GM12892 (cell line): ENCODE measurements at places on chromosomes 6 and 20.

DNA sequence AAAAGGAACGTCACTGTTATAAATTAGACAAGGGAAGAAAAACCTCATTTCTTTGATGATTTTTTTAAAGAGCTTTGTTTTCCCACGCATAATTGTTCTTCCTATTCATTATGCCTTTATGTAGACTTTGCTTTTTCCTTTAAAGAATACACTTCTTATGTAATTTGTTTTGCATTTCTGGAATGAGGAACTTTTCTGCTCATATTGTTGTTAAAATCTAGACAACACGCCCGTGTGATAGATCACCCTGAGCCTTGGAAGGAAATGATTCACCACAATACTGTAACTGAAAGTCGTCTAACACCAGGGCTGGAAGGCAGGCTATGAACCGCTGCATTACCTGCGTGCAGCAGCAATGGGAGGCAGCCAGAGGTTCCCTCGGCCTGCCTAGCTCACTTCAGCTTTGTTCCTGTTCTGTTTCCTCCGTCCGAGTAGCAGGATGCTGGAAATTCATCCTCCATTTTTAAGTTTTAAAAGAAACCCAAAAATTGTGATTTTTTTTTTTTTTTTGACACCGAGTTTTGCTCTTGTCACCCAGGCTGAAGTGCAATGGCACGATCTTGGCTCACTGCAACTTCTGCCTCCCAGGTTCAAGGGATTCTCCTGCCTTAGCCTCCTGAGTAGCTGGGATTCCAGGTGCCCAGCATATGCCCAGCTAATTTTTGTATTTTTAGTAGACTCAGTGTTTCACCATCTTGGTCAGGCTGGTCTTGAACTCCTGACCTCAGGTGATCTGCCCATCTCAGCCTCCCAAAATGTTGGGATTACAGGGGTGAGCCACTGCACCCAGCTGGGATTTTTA, 49.6 kb upstream of the ZNF217 start:
- peak; percentile 69 for DNase-seq

GRCh38 chr6:108291091-108291490, 3.8 kb upstream of the AFG1L start:
- no peak for DNase-seq

- DNase-seq, result no peak
These were observed 276.8 kb downstream of the NRN1 start for GRCh38 chr6:5729813-5730517.

DNA sequence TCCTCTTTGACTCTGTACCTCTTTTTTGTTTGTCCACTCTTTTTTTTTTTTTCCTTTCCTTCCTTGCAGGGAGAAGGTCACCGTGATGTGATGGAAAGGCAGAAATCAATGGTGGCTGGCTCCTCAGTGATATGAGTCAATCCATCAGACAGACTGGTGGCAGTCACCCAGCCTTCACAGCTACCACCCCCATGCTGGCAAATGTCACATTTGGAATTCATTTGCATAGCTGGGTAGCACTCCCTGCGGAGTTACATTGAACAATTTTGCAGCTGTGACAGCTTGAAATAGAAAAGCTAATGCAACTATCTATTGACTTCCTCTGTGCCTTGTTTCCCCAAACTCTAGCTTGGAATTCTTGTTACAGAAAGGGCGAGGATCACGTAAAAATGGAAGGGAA, 668.4 kb downstream of the C6orf118 start:
- DNase-seq, result no peak

DNA sequence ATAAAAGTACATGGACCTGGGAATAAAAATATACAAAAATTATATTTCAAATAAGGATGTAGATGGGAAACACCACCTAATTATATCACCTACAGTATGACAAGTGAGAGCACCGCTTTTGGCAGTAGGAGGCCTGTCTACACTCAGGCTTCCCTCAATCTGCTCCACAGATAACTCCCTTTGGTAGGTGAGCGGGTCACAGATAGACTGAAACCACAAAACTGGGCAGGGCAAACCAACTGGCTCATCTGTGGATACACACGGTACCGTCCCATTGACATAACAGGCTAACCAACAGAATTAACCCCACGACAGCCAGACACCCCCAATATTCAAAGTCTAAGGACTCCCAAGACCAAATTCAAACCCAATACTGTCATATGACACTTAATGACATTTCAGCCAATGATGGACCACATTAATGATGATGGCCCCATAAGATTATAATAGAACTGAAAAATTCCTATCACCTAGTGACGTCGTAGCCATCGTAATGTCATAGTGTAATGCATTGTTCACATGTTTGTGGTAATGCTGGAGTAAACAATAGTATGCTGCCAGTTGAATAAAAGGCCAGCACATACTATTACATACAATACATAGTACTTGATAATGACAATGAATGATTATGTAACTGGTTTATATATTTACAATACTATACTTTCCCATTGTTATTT, 109.7 kb downstream of the MBOAT1 start:
- no peak for DNase-seq

DNA sequence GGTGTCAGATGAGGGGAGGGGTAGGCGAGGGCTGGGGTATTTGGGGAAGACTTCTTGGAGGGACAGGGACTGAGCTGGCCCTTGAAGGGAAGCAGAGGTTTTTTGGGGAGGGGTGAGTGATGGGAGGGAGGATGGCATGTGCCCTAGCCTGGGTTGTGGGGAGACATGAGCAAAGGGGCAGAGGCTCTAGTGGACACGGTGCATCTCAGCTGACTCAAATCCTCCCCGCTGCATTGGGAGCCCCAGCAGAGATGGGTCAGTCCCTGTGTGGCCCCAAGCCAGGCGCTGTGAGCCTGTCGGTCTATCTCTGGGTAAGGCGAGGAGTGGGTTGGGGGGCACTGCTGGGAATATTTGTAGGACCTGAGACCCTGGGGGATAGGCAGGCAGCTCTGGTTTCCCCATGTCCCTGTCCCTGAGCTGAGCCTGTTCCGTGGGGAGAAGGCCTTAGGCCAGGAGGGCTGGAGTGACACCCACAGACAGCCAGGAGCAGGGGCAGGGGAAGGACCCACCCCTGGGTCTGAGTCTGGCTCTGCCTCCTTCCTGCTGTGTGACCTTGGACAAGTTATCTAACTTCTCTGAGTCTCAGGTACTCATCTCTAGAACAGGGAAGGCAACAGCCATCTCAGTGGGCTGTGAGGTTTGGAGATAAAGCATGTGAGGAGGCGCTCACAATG, 36.0 kb downstream of the SPDEF start:
- no peak for DNase-seq

DNA sequence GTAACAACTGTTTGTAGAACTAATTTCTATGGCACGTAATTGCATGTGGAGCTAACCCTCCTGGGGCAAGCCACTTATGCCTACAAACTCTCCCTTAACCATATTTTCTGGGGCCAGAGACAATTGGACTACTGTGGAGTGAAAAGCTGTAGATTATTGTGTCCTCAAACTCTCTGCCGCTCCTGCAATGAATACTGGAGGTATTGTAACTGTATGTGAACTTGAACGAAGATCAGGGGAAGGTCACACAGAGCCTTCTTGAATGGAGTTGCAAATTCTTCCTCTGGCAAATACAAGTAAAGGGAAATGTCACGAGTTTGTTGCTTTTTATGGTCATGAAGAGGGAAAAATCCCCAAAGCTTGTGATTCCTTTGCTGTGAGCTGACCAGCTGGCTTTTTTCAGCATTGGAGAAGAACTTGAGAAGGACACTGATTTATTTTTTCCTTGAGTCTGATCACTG, 18.2 kb downstream of the AKAP12 start:
- DNase-seq, result no peak

- no peak for DNase-seq
These were observed 32.8 kb downstream of the LAMA4 start for GRCh38 chr6:112221561-112221960.

- DNase-seq, result no peak
These were observed 16.6 kb downstream of the SLC22A1 start for GRCh38 chr6:160137989-160138835.

DNA sequence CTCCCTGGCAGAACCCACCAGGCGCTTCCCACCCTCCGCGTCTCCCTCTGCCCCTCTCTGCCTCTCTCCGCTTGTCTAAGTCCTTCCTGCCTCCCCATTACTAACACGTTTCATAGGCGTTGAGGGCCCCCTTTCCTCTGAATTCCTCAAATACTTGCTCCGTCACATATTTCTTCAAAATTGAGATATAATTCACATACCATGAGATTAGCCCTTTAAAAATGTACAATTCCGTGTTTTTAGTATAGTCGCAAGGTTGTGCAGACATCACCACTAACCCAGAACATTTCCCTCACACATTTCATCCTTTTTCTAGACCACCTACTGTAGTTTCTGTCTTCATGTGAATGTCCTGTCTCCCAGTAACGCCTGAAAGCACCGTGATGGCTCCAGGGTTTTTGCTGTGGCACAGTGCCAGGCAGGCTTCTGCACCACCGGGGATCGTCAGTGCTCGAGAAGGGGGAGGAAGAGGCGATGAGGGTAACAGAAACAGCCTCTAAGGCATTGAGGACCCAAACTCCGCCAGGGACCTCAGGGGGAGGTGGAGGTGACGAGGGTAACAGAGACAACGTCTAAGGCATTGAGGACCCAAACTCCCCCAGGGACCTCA, 141.9 kb upstream of the SNX9 start:
- DNase-seq, result no peak

DNA sequence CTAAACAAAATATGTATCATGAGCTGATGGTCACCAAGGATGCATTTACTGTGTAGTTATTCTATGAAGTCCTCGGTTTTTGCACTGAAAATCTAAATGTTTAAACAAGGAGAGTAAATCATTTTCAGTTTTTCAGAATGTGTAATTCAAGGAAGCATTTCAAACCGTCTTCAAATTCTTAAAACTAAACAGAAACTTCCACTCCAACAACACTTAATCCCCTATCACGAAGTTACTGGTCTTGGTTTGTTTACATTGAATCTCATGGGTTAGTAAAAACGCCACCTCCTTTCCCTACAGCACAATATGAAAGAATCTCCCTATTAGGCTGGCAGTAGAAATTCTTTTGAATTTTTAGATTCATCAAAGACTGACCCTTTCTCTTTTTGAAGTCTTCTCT, 192.9 kb downstream of the AIG1 start:
- no peak for DNase-seq

DNA sequence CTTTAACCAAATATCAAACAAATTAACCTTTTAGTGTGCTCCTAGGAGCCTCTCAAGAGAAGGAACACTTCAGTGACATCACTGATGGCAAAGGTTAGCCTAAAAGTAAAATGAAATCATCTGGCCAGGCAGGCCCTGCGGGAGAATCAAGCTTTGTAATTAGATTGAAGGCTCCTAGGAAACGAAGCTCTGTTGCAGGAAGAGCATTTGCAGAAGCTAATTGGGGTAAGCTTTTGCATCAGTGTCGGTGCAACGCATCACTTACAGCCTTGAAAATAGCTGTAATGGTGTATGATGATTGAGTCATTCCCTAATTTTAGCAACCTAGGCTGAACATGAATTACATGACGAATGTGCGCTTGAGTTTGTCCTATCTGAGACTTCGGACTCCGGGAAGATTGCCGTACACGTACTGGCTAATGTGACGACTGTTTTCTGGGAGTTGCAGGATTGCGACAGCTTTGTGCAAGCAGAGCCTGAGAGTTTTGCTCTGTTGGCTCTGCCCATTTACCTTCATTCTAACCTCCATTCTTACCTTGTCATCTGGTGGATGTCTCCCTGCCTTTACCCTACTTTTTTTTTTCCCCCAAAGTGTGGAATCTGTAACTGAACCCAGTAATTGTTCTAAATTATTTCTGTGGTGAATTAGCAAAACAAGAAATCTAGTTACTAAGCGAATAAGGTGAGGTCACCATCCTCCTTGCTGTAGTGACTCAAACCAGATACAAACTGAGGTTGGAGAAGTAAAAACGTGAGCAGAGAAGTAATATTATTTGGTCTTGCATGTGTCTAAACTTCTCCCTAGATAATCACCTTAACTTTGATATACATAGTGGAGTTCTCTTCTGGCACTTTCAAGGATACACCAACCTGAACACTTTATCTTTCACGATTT, 675.9 kb upstream of the CITED2 start:
- no peak for DNase-seq

DNA sequence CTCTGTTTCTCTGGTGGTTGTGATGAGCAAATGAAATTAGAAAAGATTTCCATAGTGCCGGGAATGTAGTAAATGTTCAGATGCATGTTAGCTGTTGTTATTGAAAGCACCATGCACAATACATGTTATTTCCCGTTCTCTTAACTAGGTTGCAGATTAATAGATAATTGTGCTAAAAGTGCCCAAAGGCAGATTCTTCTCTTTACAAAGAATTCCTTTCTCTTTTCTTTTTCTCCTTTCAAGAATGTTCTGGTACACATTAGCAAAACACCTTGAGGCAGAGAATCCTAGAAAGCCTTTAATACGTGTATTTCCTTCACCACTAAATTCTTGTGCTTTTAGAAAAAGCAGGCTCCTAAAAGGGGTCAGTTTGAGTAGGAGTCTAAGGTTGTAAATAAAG, 121.1 kb upstream of the ASF1A start:
- DNase-seq, result no peak

- no peak for DNase-seq
These were observed 132.1 kb downstream of the ZDHHC14 start for GRCh38 chr6:157513004-157513603.

DNA sequence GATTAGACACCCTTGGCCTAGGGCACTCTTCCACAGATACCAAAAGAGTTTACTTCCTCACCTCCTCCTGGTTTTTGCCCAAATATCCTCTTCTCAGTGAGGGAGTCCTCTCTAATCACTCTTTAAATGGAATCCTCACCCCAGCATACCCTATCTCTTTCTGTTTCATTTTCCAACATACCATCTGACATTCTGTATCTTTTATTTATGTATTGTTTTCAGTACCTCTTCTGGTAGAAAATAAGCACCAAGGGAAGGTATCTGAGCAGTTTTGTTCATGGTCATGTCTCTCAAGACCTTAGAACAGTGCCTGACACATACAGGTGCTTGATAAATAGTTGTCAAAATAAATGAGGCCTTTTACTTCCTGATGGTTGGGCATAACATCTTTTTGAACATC, 55.1 kb downstream of the KIAA0408 start:
- peak; percentile 10 for DNase-seq

DNA sequence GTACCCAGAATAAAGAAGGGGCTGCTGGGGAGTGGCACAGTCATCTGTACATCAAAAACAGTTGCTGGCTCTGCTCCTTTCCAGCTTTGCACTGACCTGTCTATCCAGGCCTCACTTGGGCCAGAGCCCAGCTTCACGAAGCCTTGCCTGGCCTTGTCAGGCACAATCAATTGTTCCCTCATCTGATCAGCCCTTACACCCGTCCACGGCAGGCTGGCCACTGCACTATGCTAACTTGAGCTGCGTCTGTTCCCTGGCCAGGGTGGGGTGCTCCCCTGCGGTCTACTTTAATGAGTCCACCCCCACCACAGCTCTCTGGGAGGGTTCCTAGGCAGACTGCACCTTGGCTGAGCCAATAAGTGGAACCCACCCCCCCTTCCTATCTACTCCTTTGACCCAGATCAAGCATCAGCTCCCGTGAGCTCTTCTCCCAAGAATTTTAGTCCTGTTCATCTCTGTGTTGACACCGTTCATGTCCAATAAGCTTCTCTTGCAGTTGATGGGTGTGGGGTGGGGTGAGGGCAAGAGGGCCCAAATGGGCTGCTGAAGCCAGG, 74.3 kb upstream of the MLN start:
- no peak for DNase-seq

- DNase-seq, result no peak
These were observed 59.2 kb downstream of the PPP1R16B start for GRCh38 chr20:38864662-38865061.

GRCh38 chr6:156735751-156736150, 41.4 kb upstream of the ARID1B start:
- no peak for DNase-seq

- no peak for DNase-seq
These were observed 92.5 kb downstream of the CD83 start for GRCh38 chr6:14210077-14210476.
